ENCODE measurements at places on chromosomes 5 and 9. TPM values are rescaled to one million over a fixed set of nuclear protein-coding genes. Genes with fewer than 3 reads are reported as not detected.

- no peak for DNase-seq
Measured at GRCh38 chr5:68415177-68416085, 199.9 kb downstream of the PIK3R1 start.

- no peak for DNase-seq
Measured at GRCh38 chr5:423626-424261, 19.2 kb upstream of the EXOC3 start.

Gene FOXD1
- polyA plus RNA-seq, result 11.8 TPM

- no peak for DNase-seq
Measured at GRCh38 chr9:122367065-122367464, 3.8 kb upstream of the PTGS1 start.

Gene CARD9
- 2.8 TPM for polyA plus RNA-seq

DNA sequence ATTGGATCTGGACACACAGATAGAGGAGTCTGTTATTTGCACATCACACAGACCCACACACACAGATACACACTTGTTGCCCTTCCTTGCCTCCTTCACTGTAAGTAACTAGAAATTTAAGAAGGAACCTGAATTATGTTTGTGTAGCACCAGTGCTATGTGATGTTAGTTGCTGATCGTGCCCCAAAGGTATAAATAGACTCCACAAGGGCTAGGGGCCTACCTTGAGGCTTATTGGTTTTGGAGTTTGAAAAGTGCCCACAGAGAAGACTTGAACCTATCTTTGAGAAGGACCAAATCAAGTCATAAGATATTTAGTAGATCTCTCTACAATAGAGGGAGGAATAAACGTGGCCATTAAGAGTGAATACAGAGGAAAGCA, 8.8 kb upstream of the TGFBI start:
- DNase-seq, result no peak

DNA sequence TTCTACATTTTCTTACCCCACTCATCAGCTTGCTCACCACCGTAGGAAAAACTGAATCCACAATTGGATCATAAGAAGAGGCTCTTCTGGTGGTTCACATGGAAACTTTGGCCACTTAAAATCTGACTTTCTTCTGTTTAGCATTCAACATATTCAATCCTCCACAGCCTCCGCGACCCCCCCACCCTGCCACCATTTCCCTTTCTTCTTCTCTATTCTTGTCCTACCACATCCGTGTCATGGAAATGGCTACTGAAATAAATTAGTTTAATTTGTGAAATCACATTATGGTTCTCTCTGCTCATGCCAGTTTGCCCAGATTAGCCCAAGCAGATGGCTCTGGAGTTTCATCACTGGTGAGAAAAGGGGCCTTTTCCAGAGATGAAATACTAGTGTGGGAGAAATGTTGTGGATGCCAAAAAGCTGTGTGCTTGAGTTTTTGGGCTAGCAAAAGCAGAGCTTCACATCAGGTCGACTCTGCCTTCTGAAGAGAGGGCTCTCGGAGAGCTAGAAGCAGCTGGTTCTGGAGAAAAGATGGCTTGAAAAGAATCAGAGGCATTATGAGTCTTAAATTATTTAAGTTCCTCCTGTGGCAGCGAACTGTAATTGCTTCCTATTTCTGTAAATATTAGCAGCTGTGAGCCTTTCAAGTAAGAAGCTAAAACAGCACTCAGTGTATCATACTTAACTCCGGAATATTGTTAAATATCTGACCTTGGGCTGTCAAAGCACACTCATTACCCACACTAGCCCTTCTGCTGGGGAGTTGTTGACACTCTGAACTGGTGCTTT, 107.1 kb downstream of the MAT2B start:
- no peak for DNase-seq

Gene TNC
- polyA plus RNA-seq, result 403 TPM
